Tibial nerve (tissue), 4 donors: ENCODE measurements at places on chromosomes 4 and X. TPM values are rescaled to one million over a fixed set of nuclear protein-coding genes. Genes with fewer than 3 reads are reported as not detected.

The SSX3 gene
- total RNA-seq, result not detected

The IL21 gene
- total RNA-seq, result not detected

The PAGE1 gene
- not detected for total RNA-seq

The TRPC3 gene
- not detected for total RNA-seq

- DNase-seq, result no peak
Observed at GRCh38 chr4:86910369-86910768, 18.1 kb upstream of the C4orf36 start.

DNA sequence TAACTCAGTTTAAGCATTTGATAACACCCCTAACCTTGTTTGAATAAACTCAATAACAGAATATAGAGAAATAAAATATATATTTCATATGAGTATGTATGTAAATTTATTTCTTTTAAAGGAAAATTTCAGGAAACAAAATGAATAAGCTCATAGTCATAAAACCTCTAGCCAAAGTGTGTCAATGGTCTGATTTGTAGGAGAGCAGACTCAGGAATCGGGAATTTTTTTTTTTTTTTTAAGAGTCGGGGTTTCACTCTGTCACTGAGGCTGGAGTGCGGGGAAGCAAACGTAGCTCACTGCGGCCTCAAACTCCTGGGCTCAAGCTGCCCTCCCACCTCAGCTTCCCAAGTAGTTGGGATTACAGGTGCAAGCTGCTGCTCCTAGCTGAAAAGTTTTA lies 2.4 kb downstream of the PKD2 start:
- no peak for DNase-seq

GRCh38 chr4:140249351-140249750 lies 95.4 kb upstream of the MAML3 start:
- no peak for DNase-seq

DNA sequence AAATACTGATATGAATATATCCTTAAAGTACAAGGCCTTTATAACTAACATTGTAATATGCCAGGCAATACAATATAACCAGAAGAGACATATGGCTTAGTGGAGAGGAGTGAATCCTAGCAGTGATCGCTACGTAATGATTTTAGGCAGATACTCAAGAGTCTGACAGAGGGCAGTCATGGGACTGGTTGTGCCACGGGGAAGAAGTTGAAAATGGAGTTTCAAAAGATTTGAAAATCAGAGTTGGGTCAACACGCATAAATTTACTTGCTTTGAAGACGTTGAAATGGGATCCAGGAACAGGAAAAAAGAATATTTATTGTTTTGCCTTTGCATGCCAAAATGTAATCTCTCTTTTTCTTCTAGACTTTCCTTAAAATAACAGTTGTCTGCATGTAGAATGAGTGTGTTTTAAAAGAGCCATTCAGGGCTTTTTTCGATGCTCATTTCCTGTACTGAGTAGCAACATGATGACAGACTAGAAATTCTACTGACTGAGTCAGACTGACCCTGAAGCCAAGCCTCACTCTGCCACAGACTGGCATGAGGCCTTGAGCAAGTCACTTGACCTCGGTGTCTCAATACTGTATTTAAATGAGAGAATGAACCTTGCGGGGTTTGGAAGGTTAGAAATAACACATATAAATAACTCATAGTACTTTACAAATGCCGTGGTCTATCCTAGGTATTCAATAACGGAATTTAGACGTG lies 8.1 kb upstream of the SMS start:
- no peak for DNase-seq

GRCh38 chrX:153781428-153782047 lies 697 bp downstream of the SRPK3 start:
- DNase-seq, result no peak
